ENCODE measurements at places on chromosomes 3 and 15.

DNA sequence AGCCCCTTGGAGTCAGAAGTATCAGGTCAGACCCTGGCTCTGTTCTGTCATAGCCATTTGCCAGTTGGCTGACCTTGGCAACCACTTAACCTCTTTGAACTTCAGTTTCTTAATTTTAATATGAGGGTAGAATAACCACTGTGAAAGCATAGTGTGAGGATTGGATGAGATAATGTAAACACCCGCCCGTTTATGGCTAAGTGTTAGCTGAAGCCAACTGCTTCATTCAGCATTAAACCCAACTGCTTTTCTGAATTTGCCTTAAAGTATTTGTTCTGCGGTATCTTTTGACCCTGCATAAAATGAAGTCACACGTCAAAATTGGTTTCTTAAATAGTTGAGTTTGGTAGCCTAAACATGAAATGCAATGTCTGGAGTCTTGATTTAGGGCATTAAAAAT, 121.5 kb upstream of the ABHD17C start:
- no peak for DNase-seq

- no peak for DNase-seq
These were observed 372.5 kb upstream of the CFAP20DC start for GRCh38 chr3:59422312-59422711.

DNA sequence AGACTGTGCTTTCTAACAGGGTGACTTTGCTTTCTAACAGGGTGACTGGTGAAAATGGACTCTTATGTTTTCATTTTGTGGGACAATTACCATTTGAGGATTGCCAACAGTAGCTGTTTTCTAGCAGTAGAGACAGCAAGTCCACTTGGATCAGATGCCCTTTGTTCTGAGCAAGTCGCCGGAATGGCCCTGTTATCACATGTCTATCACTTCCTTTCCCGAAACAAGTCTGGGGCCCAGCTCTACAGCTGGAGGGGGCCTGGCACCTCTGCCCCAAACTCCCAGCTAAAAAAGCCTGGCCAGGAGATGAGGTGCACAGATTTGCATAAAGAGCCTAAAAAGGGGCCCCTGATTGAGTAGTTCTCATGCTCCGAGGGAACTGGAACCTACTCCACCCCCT, 44.6 kb downstream of the THBS1 start:
- no peak for DNase-seq

GRCh38 chr15:99070208-99070607, 34.7 kb upstream of the SYNM start:
- no peak for DNase-seq

GRCh38 chr3:13717222-13717895, 162.5 kb downstream of the WNT7A start:
- DNase-seq, result no peak

- DNase-seq, result no peak
These were observed 140.1 kb downstream of the OCA2 start for GRCh38 chr15:27958911-27959578.

DNA sequence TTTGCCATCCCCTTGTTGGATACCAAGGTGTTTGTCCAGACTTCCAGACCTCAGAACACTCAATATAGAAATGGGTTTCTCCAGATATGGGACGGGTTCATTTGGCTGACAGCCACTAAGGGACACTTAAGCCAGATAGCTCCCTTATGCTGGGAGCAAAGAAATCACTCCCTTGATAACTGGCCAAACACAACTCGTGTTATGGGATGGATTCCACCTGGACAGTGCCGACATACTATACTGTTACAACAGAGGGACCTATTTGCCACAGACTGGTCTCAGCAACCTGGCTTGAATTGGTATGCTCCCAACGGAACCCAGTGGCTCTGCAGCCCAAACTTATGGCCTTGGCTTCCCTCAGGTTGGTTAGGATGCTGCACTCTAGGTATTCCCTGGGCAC, 114.0 kb upstream of the PLCL2 start:
- no peak for DNase-seq

- no peak for DNase-seq
These were observed 136.1 kb downstream of the ADAMTS17 start for GRCh38 chr15:100205549-100206295.

DNA sequence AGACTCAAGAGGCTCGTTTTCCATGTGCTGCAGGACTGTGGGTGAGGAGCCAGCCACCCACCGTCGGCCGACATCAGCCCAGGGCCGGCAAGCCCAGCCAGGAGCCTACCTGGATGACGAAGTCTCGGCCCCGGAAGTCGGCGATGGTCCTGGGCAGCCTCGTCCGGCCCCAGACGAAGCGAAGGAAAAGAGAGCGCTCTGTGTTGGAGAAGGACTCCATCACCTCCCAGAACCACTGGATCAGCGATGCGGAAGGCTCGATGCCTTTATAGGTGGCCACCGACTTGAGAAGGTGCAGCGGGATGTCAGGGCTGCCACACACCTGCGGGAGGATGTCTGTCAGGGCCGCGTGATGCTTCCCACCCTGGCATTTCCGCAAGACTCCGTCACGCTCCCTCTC, 13.8 kb upstream of the OCA2 start:
- DNase-seq, result no peak

DNA sequence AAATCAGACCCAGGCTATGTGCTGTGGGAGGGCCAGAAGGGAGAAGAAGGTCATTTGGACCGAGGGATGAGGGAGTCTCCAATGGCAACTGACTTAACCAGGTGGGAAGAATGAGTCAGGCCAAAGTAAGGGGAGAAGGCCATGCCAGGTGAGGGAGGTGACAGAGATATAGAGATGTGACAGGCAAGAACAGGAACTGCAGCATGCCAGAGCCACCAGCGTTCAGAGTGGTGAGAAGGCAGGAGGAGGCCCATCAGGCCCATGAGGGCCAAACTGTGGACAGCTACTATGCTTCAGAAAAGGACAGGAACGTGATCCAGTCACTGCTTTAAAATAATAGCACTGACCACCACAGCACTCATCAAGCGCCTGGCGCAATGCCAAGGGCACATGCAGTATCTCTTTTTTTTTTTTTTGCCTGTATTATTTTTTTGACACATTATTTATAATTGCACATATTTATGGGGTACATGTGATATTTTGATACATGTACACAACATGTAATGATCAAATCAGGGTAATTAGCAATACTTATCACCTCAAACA, 154.3 kb upstream of the IGF1R start:
- no peak for DNase-seq

- DNase-seq, result no peak
These were observed 289.4 kb upstream of the TLE3 start for GRCh38 chr15:70387081-70387480.

- no peak for DNase-seq
These were observed 41.1 kb upstream of the PLXNA1 start for GRCh38 chr3:126941721-126942270.

GRCh38 chr3:20107722-20108121, 67.5 kb downstream of the KAT2B start:
- no peak for DNase-seq

DNA sequence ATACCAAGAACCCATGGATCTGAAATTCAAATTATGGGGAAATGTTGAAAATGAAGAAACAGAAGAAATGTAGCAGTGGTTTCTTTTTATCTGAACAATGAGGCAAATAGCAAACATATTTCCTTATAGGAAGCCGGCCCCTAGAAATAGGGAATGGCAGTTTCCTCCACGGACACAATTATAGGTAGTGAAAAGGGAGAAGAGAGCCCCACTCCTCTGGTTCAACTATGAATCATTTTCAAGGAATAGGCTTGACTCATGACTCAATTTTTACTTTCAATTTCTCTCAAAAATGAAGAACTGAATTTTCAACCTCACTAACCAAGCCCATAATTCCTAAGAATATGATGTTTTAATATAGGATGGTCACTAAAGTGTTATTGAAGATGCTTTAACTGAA, 243.1 kb downstream of the MECOM start:
- no peak for DNase-seq

DNA sequence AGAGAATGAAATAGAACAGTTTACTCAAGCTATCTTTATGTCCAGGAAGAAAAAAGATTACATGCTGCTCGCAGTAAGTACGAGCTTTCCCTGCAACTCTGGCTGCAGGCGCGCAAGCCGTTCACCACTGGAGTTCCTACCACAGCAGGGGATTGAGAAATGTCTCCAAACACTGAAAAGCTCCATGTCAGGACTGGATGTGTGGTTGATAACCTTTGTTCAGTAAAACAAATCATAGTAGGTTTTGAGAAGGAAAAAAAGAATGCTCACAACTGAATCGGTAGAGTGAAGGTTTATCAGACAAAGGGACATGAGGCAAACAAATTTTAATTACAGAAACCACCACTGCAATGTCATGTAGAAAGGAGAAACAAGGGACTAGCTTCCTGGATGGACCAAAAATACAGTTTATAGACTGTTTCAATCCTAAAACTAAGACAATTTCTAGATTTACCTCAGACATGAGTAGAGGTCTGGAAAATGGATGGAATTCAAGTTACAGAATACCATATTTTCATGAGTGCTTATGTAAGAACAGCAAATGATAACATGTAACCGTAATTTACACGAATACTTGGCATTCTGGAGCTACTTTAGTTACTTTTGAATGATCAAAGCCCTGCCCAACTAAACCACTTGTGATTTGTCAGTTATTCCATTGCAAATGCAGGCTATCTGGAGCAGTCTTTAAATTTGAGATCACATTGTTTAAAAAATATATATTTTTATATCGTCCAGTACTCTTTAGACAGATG, 471.1 kb downstream of the SHQ1 start:
- DNase-seq, result no peak

DNA sequence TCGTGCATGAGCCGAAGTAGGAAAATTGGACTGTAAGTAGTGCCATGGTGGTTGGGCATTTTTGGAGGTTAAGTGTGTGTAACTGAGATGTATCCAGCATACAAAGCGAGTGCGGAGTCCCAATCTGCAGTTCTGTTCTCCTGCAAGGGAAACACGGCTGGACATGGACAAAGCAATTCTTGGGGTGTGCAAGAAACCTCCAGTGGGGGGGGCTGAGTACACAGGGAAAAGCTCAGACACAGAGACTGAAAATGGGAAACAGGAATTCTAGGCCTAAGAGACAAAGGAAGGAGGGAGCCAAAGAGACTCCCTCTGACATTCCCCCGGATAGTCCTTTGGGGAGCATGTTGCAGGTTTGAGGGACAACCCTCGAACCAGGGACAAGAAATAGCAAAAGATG, 83.2 kb upstream of the PLSCR4 start:
- DNase-seq, result no peak

DNA sequence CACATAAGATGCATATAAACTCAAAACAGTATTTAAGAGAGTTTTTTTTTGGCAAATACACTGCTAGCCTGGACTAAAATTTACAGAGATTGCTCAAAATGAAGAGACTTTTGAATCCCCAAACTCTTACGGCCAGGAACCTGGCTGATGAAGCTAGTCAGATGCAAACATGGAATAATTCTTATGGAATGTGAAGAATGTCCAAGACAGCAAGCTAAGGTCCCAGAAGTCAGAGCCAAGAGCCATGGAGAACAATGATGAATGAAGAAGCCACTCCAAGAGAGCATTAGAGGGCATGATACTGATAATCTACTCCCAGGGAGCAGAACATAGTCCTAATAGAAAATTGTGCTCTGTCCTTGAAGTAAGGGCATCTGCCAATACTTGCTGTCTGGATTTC, 705.5 kb downstream of the DIPK2A start:
- no peak for DNase-seq

DNA sequence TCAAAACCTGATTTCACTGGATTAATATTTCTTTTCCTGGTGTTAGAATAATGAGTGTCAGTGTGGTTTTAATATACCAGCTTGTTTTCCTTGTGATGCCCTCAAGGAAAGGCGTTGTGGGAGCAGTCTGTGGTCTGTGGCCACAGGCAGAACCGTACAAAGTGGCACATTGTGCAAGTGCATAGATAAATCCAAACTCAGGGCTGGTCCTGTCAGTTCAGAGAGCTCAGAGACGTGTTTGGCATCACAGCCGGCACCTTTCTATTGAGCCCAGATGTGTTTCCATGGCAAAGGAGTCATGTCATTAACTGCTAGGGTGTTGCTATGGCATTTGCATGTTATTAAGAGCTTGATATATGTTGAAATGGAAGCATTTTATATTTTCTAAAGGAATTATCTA, 289.9 kb upstream of the RASGRP1 start:
- DNase-seq, result no peak

DNA sequence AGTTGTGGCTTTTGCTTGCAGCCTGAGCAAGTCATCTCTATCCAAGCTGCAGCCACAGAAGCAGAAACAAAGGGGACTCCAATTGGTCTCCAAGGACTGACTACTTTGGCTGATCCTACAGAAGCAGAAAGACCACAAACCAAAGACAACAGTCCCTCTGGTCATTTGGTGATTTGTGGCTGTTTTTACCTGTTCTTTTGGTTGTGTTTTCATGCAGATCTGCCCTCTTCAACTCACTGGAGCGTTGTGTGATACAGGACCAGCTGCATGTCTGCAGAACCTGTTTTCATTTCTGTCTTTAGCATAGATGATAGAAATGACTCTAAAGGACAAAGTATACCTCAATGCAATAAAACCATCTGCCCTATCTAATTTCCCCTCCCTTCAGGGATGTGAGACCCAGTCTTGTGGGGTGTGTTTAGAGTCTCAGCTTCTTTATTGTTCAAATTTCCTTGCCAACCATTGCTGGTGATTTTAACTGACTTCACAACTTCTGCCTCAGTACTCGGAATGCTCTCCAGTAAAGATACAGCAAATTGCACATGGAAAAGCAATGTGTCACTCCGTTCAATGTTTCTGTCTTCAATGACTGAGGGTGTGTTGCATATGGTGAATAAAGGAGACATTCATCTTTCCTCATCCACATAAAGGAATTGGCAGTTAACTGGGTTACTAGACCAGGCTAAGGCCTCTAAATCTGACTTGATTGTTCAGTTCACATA, 48.9 kb upstream of the SLC7A14 start:
- no peak for DNase-seq

DNA sequence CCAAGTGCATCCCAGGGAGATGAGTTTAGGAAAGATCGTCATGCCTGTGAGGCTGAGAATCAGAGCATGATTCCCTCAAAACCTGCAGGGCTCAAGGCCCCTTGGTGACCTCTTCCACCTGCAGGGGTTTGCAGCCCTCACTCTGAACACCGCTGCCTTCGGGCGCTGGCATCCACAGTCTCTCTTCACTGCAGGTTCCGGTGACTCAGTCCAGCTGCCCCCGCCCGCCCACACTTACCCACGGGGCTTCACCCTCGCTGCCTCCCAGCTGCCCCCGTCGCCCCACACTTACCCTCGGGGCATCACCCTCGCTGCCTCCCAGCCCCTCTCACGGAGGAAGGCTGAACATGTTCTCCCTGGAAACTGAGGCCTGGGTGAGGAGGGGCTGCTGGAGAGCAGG, 277.1 kb downstream of the XXYLT1 start:
- DNase-seq, result no peak

DNA sequence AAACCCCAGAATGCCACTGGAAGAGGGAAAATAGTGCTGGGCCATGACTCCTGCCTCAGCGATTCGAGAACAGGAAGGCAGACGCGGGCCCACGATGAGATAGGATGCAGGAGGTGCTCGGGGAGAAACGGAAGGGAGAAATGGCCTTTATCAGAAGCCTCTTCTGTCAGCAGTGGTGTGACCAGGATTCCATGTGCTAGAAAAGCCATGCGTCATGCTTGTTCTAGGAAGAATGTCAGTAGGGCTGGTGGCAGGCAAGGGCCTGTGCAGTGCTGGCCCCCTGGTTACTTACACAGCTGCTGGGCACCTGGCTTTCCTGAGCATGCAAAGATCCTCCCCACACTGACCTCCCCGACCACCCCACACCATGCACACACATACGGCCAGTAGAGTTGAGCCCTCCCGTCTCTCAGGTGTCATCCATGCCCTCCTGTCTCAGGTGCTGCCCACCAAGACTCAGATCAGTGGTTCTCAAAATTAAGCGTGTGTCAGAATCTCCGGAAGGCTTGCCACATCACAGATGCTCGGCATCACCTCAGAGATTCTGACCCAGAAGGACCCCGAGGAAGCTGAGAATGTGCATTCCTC, 106.7 kb downstream of the ADAMTS17 start:
- no peak for DNase-seq
